ENCODE measurements at places on chromosomes 4 and X.

DNA sequence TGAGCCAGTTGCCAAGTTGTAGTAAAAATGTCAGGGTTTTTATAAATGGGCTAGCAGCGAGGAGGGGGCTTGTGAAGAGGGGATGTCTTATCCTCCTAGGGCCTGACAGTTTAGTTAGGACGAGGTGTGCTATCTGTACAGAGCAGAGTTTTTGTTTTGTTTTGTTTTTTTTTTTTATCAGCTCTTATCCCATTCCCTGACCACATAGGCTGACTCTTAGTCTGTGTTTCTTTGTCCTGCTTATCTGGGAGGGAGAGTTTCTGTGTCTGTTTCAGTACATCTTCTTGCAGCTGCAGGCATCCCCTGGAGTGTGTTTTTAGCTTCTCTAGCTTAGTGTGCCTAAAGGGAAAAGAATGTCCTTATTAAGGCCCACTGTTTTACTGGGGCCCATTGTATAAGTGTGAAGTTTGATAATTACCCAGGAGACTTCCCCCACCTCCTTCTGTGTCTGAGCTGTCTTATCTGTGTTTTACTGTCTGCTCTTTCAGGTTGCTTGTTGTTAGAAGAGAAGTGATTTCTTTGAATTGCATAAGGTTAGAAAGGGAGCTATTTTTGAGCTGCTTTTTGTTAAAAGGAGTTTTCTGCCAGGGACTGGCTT lies 32.0 kb downstream of the PAGE2 start:
- no peak for DNase-seq

- DNase-seq = no peak
These were observed 211.5 kb downstream of the PDGFRA start for GRCh38 chr4:54440394-54441136.

DNA sequence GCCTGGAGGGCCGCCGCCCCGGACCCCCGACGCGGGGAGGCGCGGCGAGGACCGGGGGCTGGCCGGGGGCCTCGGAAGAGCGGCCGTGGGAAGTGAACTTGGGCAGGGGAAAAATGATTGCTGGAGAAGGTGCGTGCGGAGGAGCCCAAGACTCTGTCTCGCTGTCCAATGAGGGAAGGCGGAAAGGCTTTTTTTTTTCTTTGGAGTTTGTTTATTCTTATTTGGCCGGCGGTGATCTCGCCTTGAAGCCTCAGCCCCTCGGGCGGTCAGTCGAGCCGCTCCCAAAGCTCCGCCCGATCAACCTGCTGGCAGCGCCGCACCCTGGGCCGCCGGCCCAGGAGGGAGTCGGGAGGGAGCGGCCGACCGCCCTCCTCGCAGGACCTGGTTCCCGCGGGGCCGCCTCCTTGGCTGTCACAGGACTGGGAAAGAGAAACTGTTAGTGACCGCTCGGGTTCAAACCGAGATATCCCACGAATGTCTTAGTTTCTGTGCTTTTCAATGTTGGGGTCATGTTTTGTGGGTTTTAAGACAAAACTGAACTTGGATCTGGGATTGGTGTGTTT lies 2.5 kb downstream of the CPEB2 start:
- peak; percentile 83 for DNase-seq

DNA sequence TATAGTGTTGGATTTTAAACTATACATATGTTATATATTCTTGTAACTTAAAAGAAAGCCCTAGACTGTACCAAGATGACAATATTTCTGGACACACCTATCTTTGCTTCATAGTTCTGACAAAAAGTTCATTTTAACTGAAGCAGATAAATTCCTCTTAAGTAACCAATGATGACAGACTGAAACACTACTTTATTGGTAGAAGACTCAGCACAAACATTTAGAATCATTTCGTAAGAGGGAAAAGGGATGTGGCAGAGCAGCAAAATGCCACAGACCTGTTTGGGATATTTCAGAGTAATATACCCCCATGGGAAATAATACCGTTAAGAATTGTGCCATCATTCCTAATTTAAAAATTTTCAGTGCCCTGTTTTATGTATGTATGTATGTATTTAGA lies 56.2 kb downstream of the APOO start:
- DNase-seq = no peak
